ENCODE measurements at places on chromosomes 5 and 9.

DNA sequence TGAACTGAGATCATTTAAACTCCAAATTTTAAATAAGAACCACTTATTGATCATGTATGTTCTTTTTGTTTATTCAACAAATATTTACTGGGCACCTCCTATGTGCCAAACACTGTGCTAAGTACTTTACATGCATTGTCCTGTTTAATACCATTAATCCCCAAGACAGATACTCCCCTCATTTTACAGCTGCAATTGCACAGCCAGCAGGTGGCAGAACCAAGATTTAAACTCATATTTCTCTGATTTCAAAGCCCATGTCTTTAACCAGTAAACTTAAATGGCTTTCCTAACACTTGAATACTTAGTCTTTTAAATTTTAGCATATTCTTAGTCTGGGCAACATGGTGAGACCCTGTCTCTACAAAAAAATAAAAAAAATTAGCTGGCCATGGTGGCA lies 43.4 kb upstream of the KIAA1958 start:
- no peak for DNase-seq

DNA sequence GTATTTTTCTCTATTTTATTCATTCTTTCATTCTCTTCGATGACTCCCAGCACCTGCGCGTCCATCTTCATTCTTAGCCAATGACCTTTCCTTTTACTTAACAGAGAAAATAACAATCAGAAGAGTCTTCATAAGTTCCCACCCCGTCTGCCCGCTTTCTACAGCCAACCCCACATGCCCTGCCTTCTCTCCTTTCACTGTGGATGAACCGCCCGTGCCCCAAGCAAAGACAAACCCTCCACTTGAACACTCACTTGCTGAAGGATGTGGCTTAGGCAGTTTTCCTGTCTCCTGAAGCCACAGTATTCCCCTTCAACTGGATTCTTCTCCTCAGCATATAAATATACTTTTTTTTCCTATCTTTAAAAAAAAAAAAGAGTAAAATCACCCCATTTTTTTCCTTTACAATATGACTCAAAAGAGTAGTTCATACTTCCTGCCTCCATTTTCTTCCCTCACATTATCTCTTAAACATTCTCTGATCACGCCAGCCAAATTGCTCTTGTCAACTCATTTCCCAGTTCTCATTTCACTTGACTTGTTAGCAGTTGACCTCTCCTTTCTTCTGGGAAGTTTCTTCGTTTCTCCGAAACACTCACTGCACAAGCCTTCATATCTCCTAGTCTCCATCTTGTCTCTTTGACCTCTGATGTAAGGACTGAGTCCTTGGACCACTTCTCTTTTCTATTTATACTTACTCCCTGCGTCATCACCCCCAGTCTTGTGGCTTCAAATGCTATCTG lies 11.1 kb downstream of the NIPSNAP3B start:
- DNase-seq: no peak

GRCh38 chr5:161544350-161544765 lies 2.2 kb downstream of the GABRB2 start:
- DNase-seq: no peak

DNA sequence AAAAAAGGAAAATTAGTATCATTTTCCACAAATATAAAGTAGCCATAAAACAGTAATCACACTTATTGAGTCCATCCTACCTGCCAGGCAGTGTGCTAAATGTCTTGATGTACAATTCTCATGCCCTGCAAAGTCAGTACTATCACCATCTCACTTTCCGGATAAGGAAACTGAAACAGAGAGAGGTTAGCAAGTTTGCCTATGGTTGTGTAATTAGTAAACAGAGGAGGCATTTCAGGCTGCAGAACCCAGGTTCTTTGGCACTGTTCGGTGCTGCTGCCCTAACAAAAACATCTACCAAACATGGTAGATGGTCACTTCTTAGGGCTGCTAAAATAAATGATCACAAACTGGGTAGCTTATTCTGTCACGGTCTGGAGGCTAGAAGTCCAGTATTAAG lies 22.6 kb downstream of the PLAC8L1 start:
- no peak for DNase-seq

- no peak for DNase-seq
These were observed 457.1 kb downstream of the DTWD2 start for GRCh38 chr5:118531276-118531675.

GRCh38 chr5:38060354-38060753 lies 198.0 kb upstream of the EGFLAM start:
- no peak for DNase-seq

DNA sequence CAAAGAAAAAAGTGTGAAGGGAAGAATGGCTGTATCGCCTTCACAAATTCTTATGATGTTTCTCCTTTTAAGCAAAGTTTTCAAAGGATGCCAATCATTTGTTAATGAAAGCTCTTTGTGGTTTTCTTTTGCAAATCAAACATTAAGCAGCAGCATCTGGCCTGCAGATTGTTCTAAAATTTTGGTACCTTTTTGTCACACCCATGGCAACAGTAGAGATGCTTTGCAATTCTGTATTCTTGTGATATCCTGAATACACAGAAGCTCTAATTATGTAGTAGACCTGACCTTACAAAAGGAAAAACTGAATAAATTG lies 79.8 kb downstream of the CDO1 start:
- no peak for DNase-seq

DNA sequence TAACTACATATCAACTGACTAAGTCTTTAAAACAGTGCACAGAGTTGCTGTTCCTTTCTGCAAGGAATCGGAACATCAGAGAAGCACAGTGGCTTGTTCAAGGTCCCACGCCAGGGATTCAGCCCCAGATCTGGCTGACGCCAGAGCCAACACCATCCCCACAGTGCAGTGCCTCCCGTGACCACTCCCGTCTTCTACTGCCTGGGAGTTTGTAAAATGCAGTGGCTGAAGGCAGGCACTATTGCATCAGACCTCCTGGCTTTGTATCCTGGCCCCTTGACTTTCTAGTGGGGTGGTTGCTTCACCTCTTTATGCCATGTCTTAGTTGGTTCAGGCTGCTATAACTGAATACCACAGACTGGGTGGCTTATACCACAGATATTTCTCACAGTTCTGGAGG lies 131.0 kb downstream of the NSG2 start:
- DNase-seq: no peak

DNA sequence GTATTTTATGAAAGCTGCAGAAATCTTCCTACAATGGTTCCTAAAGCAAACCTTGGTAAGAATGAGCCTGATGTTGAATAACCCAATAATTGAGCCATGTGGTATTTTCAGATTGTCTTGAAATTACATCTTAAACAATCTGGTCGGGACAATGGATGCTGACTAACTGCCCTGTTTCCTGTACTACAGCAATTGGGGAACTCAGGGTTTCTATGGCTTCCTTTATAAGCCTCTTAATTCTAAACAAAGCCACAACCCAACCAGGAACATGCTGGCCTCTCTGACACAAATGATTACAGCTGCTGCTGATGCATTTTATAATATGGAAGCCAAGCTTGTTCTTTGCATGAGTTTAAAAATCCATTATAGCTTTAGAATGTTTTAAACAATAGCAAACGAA lies 30.2 kb downstream of the PTPN3 start:
- DNase-seq: no peak

GRCh38 chr5:132067451-132067850 lies 6.1 kb upstream of the CSF2 start:
- no peak for DNase-seq

GRCh38 chr5:20029266-20029665 lies 41.3 kb upstream of the CDH18 start:
- no peak for DNase-seq

- no peak for DNase-seq
These were observed 125.1 kb downstream of the HACD4 start for GRCh38 chr9:20906326-20906725.

- DNase-seq: no peak
These were observed 106.7 kb downstream of the PCSK5 start for GRCh38 chr9:75997206-75997605.

DNA sequence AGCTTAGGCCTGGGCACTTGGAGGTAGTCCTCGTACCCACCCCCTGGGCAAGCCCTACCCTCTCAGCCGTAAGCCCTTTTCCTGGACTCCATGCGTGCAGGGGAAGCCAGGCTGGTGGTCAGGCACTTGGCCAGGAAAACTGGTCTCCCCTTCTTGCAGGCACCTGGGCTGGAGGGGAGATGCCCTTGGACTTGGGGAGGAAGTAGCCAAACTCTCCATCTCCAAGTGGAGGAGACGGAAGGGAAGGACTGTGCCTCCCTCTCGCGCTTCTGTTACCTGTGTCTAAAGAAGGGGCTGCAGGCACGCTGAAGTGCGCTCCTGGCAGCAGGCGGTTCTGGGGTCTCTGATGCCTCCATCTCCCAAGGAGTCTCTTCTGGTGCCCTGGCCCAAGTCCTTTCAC lies 283.9 kb downstream of the PBX3 start:
- no peak for DNase-seq

DNA sequence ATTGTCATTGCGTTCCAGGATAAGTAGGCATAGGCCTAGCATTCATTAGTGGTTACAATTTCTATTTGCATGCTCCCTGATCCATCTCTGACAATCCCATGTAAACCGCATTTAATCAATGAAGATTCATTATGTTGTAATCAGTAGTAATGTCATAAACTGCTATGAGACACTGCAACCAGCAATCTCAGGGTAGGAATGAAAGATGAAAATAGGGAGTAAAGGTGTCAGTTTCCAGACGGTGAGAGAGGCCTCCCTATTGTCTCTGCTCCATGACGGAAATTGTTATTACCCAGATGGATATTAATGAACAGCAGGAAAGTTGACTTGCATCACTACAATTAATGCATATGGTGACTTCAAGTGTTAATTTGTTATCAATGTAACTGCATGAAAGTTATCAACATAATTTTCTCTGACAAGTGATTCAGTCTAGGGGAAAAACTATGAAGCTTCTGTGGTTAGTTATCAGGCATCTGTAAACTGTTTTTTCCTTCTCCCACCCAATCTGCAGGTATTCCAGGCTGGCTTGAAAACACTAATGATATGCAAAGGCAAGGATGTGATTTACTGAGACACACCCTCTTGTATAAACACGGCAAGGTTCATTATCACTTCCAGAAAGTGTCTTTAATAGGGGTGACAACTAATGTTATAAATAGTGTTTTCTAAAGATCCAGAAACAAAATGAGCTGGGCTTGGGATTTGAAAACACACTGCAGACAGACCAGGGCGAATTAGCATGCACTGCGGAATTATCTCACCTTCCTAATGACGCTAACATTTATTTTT lies 73.5 kb downstream of the ZNF622 start:
- no peak for DNase-seq

DNA sequence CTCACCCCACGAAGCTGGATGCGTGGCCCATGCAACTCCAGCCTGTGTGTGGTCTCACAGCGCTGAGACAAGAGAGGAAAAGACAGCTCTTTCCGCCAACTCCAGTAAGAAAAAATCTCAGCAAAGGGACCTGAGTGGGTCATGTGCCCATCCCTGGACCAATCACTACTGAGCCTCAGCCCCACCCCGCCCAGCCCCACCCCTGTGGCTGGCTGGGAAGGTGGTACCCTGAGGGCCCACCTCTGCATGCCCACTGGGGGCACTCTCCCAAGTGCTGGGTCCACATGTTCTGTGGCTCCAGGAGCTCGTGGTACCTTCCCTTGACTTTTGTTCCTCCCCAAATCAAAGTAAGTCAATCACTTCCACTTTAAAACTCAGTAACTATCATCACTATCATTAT lies 105.1 kb upstream of the SMIM23 start:
- DNase-seq: no peak

GRCh38 chr9:35734096-35734495 lies 1.6 kb downstream of the CREB3 start:
- DNase-seq: no peak
